ENCODE measurements at places on chromosomes 1 and 21.

- no peak for DNase-seq
Observed at GRCh38 chr1:7247158-7247557, 461.9 kb downstream of the CAMTA1 start.

DNA sequence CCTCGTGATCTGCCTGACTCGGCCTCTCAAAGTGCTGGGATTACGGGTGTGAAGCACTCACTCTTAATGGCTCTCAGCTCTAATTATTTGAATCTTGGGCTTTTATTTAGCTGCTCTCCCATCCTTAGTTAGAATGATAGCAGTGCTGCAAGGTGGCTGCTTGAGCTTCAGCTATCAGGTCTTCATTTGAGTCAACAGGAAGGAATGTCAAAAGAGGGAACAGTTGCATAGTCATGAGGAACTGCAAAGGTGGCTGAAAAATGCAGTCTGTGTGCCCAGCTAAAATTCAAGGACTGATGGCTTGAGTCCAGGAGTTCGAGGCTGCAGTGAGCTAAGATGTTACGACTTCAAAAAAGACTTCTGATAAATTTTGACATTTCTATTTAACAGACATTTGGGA lies 55.6 kb downstream of the UCK2 start:
- DNase-seq: no peak

DNA sequence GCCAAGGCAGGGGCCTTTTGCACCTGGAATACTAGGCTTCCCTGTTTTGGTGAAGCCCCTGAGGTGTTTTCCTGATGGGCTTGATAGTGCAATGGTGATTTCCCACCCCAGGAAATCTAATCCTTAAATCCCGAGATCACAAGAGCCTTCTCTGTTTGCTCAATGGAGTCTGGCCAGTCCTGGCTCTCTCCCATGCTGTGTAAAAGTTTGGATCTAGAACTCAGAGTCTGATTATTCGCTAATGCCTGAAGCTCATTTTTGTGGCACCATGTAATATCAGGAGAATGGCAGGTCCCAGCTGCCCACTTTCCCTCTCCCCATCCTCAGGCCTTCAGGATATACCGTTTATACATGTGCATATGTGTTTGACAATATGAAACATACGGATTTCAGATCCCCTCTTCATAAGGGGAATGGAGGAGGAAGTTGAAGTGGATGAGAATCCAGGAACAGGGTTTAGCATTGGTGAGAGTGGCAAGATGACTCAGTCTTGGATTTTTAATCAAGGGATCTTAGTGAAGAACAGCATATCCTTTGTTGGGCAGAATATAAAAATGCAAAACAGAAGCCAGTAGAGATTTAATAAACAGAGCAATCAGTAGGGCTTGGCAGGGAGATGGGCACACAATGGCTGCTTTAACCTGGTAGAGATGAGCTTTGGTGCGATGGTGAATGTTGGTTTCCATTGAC lies 62.1 kb downstream of the CLIC6 start:
- no peak for DNase-seq

GRCh38 chr21:21818898-21819297 lies 820.7 kb downstream of the NCAM2 start:
- no peak for DNase-seq
